ENCODE measurements at places on chromosomes 16 and 17. TPM values are rescaled to one million over a fixed set of nuclear protein-coding genes. Genes with fewer than 3 reads are reported as not detected.

MRPS34 gene
- 42.7 TPM for total RNA-seq

- no peak for DNase-seq
These were observed 56.9 kb upstream of the SOX9 start for GRCh38 chr17:72063756-72064450.

ADAM11 gene
- total RNA-seq = 0.53 TPM

DNA sequence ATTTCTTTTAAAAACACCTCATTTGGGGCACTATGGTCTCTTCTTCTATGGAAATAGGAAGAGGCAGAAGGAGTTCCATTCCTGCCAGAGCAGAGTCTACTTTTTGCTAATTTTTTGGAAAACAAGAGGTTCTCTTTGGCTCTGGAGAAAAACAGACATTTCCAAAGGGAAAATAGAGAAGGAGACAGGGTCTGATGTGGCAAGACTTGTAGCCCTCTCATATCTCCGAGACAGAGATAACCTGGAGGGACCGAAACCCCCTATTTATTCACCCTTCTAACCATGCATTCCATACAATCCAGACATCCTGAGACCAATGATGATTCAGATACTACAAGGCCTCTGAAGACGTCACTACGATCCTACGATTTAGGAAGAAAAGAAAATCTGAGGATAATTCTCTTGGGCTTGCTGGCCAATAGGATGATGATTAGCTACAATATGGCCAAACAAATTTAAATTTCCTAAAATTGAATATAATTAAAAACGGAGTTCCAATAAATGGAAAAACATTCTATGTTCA, 70.2 kb downstream of the HIC1 start:
- no peak for DNase-seq

DNA sequence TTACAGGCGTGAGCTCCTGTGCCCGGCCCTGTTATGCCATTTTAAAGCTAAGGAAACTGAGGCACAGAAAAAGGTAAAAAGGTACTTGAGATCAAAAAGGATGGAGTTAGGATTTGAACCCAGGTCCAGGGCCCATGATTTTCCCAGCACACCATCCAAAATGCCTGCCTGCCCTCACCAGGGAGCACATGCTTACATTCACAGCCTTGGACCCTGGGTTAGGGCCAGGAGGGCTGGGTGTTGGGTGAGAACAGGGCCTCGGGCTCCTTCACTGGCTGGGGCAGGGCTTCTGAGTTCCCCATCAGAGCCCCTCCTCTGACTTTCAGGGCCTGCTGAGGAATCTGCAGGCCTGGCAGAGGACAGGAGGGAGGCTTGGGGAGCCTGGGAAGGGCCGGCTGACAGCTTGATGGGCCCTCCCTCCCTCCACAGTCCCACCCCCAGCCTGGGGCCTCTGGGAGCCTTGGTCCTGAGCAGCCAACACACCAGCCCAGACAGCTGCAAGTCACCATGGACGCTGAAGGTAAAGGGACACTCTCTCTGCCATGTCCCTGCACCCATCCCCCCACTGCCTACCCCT, at the start of gene QPRT:
QPRT (plus strand) TSS at position 490 of the 577 bp plus-strand sequence; CDS start at position 508, 18 bp downstream.
- DNase-seq = no peak

DNA sequence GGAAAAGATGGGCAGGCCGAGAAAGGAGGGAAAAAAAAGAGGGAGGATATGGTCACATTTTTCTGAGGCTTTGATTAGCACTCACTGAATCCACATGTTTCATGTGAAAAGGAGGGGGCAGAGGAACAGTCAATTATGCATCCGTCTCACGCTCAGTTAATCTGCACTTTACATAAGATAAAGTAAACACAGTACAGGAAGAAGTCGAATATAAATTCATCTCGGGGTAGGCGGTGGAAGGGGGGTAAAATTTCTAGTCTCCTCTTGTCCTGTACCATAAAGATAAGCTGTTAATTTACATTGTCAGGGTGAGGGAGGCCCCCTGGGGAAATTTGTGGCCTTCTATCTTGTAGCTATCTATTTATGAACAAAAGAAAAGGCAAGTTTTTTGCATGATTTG, 73.1 kb upstream of the CES5A start:
- DNase-seq = no peak

LHX1 gene
- not detected for total RNA-seq

TBX4 gene
- total RNA-seq = not detected

DNA sequence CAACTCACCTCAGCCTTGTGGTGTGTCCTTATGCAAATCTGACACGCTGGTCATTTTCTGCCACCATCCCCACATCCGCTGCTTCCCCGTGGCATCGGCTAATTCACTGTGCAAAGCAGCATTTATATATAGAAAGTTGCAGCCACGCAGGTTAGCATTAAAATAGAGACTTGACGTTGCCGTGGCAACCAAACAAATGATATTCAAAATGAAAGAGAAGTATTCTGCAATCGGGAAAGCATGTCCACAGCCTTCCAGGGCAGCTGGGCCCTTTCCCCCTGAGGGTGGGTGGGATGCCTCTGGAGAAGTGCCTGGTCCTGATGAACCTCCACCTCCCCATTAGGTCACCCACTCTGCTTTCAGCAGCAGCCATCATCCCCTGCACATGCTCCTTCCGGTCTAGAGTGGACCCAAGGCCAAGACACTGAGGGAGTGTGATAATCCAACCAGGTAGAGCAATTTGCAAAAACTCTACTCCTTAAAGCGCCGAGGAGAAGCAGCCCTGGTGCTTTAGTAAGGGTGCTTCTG, 138.7 kb downstream of the GAS7 start:
- no peak for DNase-seq

TPPP3 gene
- 12.5 TPM for total RNA-seq

DNA sequence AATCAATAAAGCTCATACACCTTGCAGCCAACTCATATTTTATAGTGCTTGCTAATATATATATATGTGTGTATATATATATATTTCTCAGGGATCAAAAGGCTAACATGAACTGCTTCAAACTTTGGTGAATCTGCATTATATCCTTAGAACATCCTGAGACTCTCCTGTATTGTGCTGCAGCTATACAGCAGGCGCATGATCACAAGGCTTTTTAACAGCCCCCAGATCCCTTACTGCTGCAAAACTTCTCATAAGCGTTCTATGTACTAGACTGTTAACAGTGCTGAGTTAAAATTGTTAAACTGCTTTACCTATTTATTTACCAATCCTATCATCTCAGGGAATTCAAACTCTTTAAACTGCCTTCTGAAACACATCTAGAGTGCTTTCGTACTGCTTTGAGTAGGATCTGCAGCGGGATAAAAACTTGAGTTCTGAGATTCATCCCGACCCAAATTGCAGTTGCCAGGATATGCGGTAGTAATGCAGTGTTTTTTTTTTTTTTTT, 1.3 kb downstream of the GPATCH8 start:
- DNase-seq = no peak

SLC38A8 gene
- not detected for total RNA-seq

DNA sequence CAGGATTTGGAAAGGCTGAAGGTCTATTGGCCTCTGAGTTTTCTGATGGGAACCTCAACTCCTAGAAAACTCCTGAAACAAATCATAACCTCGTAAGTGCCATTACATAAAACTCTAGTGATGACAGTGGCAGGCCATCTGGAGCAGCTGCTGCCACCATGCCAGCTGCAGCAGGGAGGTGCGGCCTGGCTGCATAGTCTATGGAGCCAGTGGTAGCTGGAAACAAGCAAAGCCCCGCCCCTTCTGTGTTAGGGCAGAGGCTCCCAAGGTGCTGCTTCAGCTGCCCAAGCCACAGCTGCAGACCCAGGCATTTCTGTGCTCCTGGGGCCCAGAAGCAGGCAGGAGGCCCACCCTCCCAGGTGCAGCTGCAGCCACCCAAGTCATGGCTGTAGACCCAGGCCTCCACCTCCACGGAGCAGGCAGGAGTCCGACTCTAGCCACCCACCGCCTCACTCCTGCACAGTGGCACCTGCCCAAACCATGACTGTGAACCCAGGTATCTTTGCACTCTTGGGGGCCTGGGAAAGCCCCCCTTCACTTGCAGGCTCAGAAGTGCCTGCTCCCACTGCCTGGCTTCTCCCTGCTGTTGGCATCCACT, 254.1 kb upstream of the KCNJ16 start:
- no peak for DNase-seq

CDC6 gene
- 1.0 TPM for total RNA-seq

- no peak for DNase-seq
These were observed 492.3 kb downstream of the NPIPA7 start for GRCh38 chr16:16871196-16871595.

Measured in sciatic nerve (tissue), 2 donors.